Activated gamma-delta T cell (primary cell): ENCODE measurements at places on chromosomes 2 and 18.

DNA sequence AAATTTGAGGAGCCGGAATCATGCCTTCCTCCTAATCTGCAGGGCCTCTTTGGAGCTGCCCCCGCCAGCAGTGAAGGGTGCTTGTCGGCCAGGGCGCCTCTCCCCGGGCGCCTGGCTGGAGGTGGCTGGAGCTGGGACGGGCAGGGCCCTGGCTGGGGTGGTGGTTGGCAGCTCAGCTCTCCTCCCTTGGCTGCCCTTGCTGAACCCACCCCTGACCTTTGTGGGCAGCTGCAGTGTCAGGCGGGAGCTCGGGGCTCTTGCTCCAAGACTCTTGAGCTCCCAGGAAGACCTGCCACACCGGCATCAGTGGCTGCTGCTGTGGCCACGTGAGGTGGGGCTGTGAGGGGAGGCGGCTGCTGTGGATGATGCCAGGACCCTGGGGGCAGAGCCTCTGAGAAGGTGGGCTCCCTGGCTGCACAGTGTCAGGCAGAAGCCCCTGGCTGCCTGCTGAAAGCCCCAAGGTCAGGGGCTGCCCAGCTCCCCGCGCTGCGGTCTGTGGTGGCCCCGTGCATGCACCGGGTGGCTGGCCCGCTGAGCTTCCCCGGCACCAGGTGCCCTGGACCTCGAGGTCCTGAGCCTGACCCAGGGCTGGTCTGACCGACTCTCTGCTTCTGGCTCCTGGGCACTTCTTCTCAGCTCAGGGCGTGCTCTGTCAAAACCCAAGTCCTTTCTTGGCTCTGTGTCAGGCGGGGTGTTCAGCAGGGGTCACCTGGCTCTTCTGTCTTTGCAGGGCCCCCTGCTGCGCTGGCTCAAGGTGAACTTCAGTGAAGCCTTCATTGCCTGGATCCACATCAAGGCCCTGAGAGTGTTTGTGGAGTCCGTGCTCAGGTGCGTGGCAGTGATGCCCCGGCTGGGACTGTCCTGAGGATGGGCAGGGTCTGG is 34.5 kb downstream of the PDIA6 start:
- DNase-seq = no peak

- DNase-seq = no peak
These were observed 172.9 kb downstream of the NDUFA10 start for GRCh38 chr2:239852272-239852671.

DNA sequence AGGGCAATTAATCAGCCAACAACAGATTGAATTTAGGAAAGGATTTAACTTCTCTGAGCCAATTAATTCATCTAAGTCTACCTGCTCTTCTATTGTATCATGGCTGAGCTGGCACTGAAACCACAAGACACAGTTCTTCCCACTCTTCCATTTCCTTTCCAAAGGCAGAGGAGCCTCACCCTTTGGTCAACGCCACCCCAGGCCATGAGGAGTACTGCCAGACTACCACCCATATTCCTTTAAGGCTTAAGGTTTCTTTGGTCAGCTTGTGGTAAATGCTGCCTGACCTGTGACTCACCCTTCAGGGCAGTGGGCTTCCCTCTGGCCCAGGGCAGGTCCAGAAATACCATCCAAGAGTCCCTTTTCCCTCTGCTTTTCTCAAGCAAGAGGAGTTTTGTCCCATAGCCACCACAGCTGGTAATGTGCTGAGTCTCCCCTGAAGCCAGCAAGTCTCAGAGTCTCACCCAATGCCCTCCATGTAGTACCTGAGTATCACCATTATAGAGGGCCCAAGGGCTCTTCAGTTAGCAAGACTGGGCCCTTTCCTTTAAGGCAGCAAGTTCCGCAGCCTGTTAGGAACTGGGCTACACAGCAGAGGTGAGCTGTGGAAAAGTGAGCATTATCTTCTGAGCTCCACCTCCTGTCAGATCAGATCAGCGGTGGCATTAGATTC is 900.5 kb upstream of the CRIM1 start:
- DNase-seq = no peak

DNA sequence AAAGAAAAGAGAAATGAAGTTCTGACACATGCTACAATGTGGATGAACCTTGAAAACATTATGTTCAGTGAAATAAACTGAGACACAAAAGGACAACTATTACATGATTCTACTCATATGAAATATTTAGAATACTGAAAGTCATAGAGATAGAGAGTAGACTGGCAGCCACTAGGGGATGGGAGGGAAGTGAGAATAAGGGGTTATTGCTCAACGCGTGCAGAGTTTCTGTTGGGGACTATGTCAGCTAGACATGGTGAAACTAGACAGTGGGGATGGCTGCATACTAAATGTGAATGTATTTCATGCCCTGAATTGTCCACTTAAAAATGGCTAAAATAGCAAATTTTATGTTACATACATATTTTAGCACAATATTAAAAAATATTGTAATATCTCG is 108.7 kb upstream of the ATL2 start:
- no peak for DNase-seq

DNA sequence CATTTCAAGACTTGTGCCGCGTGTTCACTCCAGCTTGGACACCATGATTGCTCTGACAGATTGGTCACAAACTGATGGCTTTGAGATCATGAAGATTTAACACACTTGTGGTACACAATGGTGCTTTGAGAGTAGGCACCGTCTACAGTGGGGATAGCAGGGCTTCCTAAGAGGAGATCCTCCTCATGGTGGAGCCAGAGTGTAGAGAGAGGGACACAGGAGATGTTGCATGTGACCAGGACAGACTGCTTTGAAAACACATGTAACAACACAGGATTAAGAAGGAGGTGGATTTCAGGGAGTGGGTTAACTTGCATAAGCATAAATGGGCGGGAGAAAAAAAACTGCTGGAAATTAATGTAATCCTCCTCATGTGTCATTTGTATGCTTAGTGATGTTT is 95.7 kb upstream of the LINC00305 start:
- no peak for DNase-seq

GRCh38 chr2:10982931-10983701 is 71.4 kb downstream of the KCNF1 start:
- no peak for DNase-seq

DNA sequence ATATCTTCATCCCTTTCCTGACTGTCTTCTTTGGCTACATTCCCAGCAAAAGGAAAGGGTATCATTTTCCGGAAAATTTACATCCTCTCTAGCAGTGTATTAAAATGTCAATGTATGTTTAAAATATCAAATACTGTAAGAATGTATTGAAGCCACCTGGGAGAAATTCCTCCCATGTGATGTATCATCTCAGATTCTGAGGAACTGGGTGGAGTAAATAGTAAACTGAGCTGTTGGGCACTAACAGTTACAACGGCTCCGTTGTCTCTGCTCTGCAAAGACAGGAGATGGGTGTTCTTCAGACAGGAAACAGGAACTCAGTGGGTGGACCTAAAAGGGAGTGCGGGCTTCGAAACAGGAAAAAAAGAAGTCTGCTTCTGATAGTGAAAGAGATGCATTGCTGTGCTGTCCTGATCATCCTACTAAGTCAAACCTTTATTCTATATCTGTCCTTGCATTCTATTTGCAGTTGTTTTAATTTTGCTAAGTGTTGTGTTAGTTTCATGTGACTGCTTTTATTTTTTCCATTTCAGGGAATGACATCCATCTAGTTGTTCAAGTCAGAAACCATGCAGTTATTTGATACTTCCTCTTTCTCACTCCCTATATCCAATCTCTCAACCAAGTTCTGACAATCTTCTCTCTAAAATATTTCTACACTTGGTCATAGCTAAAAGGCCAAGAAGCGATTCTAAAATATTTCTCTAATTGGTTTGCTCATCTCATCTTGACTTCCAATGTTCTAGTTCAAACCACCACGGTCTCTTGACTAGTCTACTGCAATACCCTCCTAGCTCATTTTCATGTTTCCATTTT is 19.4 kb downstream of the DOK1 start:
- DNase-seq = no peak

GRCh38 chr2:14074691-14075090 is 557.8 kb upstream of the LRATD1 start:
- no peak for DNase-seq

DNA sequence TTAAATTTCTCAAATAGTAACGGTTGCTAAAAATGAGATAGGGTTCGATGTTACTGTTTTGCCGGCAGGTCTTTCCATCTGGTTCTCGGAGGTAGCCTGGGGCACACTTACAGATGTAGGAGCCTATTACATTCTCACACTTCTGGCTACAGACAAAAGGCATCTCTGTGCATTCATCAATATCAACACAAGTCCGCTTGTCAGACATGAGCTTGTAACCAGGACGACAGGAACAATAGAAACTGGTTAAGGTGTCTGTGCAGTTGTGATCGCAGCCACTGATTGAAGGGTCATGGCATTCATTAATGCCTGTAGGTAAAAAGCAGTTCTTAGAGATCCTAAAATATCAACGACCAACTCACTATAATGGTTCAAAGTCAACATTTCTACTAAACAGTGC is 116.3 kb downstream of the DHRS9 start:
- DNase-seq = no peak
